Stimulated activated CD8-positive, alpha-beta memory T cell treated with anti-CD3 and anti-CD28 coated beads, Interleukin-4, amount 100 ng/mL, for 1 hour (primary cell): ENCODE measurements at places on chromosomes 5 and 9.

GRCh38 chr5:55226027-55226933 lies 835 bp downstream of the MCIDAS start:
- DNase-seq = no peak

- no peak for DNase-seq
Measured at GRCh38 chr9:105219291-105219805, 25.1 kb upstream of the SLC44A1 start.

GRCh38 chr5:152247850-152248385 lies 157.2 kb downstream of the NMUR2 start:
- DNase-seq = no peak

DNA sequence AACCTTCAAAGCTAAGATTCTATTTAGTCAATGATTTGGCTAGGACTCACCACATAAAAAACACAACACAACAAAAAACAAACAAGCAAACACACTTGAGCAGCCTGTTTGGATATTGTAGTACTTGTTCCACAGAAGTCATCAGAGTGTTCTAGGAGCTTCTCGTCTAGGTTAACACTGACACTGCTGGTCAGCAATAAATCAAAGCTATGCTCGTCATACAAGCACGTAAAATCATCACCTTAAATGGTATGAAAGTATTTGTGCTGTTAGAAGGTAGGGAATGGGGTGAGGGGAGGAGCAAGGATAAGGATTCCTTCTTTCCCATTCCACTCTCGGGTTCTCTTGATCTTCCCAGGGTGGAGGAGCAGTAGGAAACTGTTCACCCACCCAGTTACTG lies 88.0 kb downstream of the ARL15 start:
- no peak for DNase-seq

- no peak for DNase-seq
Measured at GRCh38 chr9:105052346-105052745, 124.4 kb upstream of the ABCA1 start.
